Occipital lobe (tissue), 3 donors: ENCODE measurements at places on chromosomes 1 and 21.

- no peak for DNase-seq
Observed at GRCh38 chr1:174114788-174115448, 44.4 kb upstream of the RABGAP1L start.

- DNase-seq: no peak
Observed at GRCh38 chr1:1024771-1025699, 5.1 kb downstream of the AGRN start.

DNA sequence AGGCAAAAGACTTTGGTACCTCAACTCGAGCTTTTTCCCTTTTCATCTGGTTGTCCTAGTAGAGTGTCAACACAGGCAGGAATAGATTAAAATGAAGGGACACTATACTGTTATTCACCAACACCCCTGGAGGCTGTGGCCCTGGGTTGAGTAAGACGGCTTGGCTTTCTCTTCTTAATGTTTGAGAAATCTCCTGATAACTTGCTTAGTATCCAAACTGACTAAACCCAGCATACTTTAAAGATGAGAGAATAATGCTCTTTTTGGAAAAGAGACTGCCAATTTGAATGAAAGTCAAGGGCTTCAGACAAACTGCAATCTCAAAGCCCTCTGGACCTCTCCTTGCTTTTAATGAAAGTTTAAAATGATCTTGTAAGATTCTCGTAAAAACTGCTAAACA is 2.6 kb upstream of the SLC30A1 start:
- no peak for DNase-seq

DNA sequence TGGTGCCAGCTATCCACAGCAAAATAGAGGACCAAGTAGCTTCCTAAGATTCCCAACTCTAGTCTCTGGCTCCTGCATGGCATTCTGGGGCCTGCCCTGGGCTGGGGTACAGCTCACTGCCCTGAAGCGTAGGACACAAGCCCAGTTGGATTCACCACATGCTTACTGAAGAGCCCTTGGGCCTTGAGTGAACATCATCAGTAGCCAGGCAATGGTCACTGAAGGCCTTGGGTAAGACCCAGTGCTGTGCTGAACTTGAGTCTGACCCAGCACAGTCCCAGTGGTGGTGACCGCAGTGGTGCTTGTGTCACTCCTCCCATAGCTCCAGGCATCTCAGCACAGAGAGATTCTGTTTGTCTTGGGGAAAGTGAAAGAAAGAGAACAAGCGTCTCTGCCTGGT is 7.7 kb upstream of the LCE3A start:
- DNase-seq: no peak

GRCh38 chr1:207051191-207051943 is at the start of gene YOD1:
YOD1 (minus strand) TSS chr1:207051208; CDS start chr1:207051030, 178 bp downstream.
- peak; percentile 70 for DNase-seq

GRCh38 chr1:109687641-109688499 is at the start of gene GSTM1:
GSTM1 (plus strand) TSS chr1:109687817; CDS start chr1:109687874, 57 bp downstream.
- DNase-seq: no peak

DNA sequence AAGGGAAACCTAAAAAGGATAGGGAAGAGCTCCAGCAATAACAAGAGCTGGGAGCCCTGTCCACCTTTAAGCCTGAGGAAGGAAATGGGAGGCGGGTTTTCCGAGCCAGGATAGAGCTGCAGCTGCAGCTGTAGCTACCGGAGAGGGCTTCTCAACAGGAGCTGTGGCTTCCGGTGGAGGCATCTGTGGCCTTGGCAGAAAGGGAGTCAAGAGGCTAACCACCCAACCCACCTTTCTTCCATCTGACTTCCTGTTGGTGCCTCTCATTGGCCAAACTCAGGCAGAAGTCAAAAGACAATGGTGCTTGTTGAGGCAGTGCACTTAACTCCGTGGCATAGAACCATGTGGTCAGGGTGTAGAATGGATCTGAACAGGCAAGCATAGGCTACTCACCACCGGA is 313.1 kb upstream of the DAB1 start:
- no peak for DNase-seq

GRCh38 chr1:10745383-10745782 is 51.1 kb downstream of the CASZ1 start:
- DNase-seq: no peak

- DNase-seq: no peak
Observed at GRCh38 chr1:82073659-82074058, 272.9 kb downstream of the ADGRL2 start.

DNA sequence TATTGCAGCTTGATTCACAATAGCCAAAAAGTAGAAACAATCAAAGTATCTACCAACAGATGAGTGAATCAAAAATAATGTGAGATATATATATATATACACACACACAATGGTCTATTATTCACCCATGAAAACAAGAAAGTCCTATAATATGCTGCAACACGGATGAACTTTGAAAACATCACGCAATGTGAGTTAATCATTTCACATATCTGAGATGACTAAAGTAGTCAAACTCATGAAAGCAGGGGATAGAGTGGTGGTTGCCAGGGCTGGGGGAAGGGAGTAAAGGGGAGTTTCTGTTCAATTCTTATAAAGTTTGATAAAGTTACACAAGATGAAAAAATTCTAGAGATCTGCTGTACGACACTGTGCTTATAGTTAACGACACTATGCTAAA is 1234.8 kb downstream of the MRPL39 start:
- no peak for DNase-seq

- no peak for DNase-seq
Observed at GRCh38 chr1:210003501-210003900, 65.5 kb downstream of the SYT14 start.

GRCh38 chr1:31718327-31718897 is 14.6 kb upstream of the COL16A1 start:
- no peak for DNase-seq

DNA sequence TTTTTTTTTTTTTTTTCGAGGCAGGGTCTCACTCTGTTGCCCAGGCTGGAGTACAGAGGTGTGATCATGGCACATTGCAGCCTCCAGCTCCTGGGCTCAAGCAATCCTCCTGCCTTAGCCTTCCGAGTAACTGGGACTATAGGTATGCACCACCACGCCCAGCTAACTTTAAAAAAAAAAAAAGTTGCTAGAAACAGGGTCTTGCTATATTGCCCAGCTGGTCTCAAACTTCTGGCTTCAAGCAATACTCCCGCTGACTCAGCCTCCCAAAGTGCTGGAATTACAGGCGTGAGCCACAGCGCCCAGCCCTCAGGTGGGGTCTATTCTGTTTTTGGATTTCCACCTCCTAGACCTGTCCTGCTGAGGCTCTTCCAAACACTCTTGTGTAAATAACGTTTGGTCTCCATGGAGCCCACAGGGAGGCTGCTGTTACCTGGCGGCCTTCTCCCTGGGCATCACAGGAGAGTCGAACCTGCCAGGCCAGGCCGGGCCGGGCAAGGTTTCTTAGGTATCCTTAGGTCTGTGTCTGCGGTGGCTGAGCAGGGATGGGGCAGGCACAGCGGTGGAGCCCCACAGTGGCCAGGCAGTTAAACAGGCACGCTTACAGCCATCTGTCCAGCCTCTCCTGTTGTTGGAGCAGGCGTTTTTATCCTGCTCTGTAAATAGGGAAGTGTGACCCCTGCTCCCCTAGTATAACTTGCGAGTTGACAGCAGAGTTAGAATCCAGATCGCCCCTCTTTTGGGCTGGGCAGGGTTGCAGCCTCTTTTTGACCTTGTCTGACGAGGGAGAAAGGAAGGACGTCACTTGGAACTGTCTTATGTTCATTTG is 18.8 kb downstream of the PLEKHM2 start:
- no peak for DNase-seq

- DNase-seq: peak; percentile 20
Observed at GRCh38 chr1:211591980-211592493, 13.1 kb upstream of the SLC30A1 start.

- no peak for DNase-seq
Observed at GRCh38 chr1:205532996-205533735, 28.7 kb downstream of the CDK18 start.

DNA sequence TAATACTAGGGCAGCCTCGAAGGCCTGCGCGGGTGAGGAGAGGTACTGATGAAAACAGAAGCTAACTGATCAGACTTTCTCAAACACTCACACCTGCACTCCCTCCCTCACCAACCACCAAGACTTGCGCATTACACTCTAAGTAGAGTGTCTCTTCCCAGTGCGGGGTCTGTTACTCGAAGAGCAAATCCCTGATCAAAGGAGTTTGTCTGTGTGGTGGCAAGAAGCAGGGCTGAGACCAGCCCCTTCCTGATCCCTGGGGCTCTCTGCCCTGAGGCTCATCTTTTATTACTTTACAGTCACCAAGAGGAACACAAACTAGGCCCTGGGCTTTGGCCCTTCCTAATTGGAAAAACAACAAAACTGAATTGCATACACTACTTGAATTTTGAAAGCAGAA is 19.5 kb upstream of the TSNAX start:
- DNase-seq: no peak

DNA sequence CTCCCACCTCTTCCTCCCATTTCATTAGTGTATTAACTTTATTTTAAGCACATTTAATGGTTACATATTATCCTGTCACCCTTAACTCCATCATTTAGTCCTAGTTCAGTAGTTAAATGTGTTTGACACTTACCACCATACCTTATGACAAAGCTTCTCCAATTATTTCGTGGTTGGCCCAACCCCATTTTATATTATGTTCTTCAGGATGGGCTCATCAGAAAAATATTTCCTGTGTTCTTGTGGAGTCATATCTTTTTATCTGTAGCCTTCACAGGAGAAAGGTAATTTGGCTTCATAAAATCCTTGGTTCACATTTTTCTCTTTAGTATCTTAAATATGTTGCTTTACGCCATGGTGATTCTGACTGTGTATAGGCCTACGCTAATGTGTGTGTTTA is 142.3 kb upstream of the COL6A1 start:
- DNase-seq: no peak
